Astrocyte of the hippocampus (primary cell): ENCODE measurements at places on chromosomes 7 and 10.
A peak's percentile ranks its signal among the peaks of the same experiment; 100 is the strongest.

GRCh38 chr7:26841003-26841739 is 23.2 kb downstream of the SKAP2 start:
- DNase-seq: no peak

DNA sequence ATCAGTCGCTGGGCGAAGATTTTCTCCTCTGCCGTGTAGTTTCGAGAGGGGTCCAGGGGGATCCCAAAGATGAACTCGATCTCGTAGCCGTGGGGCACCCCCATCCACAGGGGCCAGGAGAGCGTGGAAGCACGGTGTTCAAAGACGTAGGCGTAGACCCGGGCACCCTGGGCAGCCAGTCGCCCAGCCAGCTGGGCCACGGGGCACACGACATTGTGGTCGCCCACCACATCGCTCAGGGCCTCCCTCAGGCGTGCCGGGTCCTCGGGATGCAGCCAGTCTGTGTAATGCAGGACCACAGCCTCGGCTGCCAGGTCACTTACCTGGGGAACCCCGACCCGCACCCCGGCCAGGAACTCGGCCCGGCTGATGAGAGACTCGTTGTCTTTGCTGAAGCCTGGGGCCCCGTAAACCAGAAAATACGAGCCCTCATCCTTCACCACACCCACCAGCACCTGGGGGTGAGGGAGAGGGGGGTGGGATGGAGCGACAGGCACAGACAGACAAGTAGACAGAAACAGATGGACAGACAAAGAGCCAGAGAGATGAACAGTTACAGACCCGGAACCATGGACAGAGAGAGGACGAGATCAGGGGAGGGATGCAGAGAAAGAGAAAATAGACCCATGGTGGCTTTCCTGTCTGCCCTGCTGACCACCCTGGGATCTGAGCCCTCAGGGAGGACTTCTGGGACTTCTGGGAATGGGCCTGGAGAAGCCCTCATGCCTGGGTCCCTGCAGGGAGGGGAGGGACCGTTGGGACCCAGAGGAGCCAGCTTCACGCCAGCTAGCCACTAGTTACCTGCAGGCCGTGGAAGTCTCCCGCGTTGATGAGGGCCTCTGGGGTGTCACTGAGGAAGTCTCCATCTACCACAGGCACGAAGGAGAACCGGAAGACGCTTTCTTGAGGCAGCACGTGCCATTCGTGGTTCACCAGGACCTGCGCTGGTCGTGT is 3.0 kb downstream of the ACHE start:
- no peak for DNase-seq

DNA sequence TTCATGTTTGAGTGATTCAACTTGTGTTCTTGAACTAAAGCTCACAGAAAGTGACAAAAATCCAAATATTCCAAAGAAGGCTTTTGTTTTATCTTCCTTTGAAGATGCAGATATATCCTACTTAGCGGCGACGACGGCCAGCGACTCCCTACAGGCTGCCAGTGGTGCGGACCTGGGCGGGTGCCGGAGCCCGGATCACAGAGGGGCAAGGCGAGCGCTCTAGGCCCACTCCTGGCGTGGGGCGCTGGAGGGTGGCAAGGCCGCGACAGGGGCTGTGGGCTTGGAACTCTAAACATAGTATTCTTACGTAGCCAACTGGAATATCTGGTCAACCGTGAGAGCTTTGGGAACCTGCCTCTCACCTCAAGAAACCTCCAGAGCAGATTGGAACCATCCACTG is 914 bp upstream of the GIMAP7 start:
- no peak for DNase-seq

DNA sequence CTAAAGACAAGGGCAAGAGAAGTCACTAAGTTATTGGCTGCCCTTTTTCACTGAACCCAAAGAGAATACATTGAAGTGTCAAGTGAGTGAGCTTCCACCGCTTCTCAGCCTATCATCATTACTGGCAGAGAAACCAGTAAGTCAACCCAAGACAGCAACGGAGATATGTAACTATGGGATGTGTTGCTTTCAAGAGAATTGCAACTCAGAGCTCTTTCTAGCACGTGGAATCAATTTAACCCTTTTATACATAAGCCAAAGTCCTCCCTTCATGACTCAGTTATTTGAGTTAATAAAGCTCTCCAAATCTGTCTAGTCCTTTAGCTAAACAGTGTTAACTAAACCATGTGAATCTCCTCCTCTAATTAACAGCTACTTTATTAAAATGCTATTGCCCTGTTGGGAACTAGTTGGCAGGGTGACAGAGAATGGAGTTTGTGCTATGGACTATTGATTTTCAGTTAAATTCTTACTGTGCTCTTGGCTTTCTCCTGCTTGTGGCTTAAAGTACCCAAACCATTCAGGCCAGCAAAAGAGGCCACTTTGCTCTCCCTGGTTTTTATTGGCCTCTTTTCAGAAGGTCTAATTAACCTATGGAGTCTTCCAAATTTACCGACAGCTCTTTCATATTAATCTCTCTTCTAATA is 287.7 kb downstream of the NRG3 start:
- no peak for DNase-seq

DNA sequence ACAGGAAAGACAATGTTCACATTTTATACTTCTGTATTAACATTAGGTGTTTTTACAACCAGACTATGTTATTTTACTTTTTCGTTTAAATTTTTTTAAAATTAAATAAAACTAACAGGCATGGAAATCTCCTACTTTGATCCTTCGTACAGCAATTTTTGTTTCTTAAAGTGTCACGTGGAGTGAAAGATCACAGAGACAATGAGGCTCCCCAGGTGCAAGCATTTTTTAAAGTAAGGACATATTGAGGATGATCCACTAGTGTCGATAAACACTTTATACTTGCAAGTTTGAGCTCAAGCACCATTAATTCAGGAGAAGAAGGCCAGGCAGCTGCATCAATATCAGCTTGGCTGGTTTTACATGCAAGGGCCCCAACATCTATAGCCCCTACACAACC is 68.5 kb upstream of the FAM133B start:
- DNase-seq: no peak

GRCh38 chr7:98223351-98223897 is 12.2 kb downstream of the BHLHA15 start:
- no peak for DNase-seq

- DNase-seq: no peak
These were observed 27.3 kb downstream of the BNIP3 start for GRCh38 chr10:131954356-131954965.

DNA sequence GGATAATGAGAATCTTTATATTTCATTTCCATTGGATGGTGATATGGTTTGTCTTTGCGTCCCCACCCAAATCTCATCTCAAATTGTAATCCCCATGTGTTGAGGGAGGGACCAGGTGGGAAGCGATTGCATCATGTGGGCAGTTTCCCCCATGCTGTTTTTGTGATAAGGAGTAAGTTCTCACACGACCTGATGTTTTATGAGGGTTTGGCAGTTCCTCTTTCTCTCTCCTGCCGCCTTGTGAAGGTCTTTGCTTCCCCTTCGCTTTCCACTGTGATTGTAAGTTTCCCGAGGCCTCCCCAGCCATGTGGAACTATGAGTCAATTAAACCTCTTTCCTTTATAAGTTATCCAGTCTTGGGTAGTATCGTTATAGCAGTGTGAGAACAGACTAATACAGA is 59.4 kb downstream of the MTPN start:
- no peak for DNase-seq

GRCh38 chr7:85489498-85489897 is 302.6 kb upstream of the SEMA3D start:
- DNase-seq: peak; percentile 66

- peak; percentile 30 for DNase-seq
These were observed 44.1 kb upstream of the CNPY1 start for GRCh38 chr7:155590215-155591018.

DNA sequence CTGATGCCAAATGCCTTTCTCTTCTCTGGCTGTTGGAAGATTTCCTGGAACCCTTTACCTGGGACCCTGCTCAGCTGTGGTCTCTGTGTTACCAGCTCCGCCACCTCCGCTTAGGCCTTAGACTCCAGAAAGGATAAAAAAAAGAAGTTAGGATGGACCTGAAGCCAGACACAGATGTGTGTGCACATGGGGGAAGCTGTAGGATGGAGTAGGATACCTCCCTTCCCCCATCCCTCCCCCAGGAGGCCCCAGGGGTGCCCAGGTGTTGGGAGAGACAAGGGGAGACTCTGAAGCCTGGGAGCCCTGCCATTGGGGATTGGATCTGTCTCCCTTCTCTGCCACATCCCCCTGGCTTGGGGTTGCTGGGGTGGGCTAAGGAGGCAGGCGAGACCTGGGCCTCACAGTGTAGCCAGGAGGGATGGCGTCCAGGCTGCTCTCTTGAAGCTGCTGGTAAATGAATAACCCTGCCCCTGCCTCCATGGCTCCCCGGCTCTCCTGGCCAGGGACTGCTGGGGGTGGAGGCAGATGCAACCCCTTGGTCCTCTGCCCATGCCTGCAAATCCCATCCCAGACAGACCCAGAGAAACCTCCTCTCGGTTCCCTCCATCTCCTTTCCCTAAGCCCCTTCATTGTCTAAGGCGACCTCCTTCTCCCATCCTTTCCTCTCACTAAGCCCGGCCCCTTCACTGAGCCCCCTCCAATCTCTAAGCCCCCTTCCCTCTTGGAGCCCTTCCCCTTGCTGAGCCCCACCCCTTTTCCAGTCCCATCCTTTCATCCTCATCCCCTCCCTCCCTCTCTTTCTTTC is 8.0 kb downstream of the CLDN3 start:
- DNase-seq: no peak

DNA sequence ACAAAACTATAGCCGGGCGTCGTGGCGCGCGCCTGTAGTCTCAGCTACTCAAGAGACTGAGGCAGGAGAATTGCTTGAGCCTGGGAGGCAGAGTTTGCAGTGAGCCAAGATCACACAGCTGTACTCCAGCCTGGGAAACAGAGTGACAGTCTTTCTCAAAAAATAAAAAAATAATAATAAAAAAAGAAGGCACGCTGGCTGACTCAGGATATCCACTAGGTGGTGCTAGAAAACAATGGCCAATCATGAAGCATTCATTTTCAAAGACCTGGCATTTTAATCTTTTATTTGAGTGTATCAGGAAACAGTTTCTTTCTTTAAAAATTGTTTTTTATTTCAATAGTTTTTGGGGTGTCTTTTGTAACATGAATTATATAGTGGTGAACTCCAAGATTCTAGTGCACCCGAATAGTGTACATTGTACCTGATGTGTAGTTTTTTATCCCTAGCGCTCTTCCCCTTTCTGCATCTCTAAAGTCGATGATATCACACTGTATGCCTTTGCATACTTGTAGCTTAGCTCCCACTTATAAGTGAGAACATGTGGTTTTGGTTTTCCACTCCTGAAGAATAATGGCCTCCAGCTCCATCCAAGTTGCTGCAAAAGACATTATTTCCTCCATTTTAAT is 88.6 kb downstream of the LYZL1 start:
- no peak for DNase-seq

DNA sequence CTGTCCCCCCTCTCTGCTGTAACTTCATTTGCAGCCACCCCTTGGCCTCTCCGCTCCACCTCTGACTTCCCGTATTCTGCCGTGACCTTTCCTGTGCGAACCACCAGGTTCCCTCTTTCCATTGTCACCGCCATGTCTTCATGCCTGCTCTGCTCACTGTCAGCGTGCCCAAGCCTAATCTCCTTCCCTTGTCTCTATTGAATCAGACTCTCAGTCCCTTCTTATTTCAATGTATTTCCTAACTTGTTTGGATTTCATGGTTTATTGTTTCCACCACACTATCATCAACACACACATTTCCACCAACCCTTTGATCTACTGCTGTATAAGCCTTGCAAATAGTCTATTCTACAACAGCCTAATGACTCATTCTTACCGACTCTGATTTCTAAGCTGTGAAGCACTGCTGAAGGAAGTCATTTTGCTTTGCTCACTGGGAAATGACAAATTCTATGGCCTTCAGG is 30.0 kb upstream of the INHBA start:
- DNase-seq: peak; percentile 18

- DNase-seq: peak; percentile 71
These were observed 77.8 kb upstream of the LRRC17 start for GRCh38 chr7:102834999-102835398.

- no peak for DNase-seq
These were observed 9.6 kb upstream of the SVOPL start for GRCh38 chr7:138710536-138711385.

GRCh38 chr7:29032146-29032545 is 74.0 kb upstream of the TRIL start:
- DNase-seq: no peak

DNA sequence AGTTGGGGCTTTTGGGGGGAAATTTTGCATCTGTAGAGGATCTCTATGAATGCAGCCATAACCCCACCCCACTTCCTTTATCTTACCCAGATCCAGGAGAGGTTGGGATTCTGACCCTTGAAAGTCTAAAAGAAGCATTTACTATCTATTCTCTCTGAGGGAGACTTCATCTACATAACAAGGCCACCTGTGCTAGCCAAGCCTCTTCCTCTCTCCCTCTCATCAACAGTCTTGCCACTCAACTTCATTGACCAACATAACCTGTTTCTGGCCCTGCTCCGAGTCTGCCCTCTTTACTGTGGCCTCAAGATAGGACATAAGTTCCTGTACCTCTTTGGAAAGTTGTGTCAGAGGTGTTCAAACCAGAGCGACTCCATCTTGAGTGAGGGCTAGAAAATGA is 19.4 kb downstream of the TUBAL3 start:
- DNase-seq: no peak

- no peak for DNase-seq
These were observed 37.7 kb downstream of the BRI3 start for GRCh38 chr7:98319176-98319575.

- no peak for DNase-seq
These were observed 100.2 kb downstream of the SVIL start for GRCh38 chr10:29534590-29534989.

- DNase-seq: no peak
These were observed 118.1 kb downstream of the INHBA start for GRCh38 chr7:41584746-41585145.

DNA sequence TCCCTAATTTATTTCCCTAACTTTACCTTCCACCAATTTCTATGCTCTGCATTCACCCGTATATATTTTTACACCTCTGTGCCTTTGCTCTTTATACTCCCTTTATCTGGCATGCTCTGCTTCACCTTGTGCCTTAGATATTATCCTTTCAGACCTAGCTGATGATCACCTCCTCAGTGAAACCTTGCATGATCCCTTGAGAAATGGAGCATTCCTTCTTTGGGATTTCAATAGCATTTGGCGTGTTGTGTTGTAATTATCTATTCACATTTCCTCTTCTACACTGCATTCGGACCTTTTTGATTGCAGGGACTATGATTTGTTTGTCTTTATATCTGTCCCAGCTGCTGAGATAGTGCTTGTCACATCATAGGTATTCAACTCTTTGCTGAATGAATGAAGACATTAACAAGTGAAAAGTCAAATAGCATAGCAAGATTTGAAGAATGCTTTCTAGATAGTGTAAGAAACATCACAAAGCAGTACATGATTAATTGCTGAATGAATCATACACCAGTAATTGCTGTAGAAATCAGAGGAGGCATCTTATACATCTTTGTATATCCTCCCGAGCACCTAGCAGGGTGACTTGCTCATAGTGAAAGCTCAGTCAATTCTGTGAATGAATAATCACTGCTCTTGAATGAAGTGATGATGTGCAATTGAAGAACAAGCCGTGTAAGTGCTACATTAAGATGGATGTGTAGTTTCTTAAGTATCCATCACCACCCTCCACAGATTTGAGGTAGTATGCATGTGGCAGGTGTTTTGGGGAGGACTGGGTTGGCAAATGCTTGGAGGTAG is 2.0 kb upstream of the TM9SF3 start:
- no peak for DNase-seq
